ENCODE measurements at places on chromosomes 13 and 19. TPM values are rescaled to one million over a fixed set of nuclear protein-coding genes. Genes with fewer than 3 reads are reported as not detected.

- H3K27me3 ChIP-seq, result no peaks in the 10 kb centered on the region
- H3K4me1 ChIP-seq, result no peaks in the 10 kb centered on the region
- no peak overlapping the region for H3K27ac ChIP-seq
Measured at GRCh38 chr13:35496761-35497386, 20.4 kb upstream of the MAB21L1 start.

DNA sequence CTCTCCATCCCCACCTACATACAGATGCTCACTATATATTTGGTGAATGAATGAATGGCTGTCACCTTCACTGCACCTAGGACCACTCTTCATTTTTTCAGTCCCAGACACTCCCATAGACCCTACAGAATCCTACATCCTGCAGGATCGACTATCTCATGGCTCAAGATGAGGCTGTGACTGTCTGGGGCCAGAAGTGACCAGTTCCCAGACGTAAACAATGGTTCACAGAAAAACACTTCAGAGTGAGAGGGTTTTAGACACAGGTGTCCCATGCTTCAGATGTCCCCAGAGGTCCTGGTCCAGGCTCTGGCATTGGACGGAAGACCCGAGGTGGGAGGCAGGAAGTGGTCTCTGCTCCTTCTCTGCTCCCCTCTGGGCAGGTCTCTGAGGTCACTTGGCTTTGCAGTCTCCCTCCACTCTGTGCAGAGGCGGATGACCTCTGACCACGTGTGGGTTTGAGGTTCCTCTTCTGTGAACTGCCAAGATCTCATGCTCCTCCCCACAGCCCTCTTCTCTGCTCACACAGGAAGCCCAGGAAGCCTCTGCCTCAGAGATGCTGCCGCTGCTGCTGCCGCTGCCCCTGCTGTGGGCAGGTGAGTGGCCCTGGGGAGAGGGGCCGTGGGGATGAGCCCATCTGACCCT lies 24.9 kb downstream of the SIGLEC7 start:
- H3K4me1 ChIP-seq, result peaks cover 20% of the 10 kb centered on the region
- no peak overlapping the region for H3K27ac ChIP-seq
- no peak for DNase-seq
- H3K4me3 ChIP-seq, result no peak overlapping the region
- no peaks in the 10 kb centered on the region for H3K36me3 ChIP-seq

DNA sequence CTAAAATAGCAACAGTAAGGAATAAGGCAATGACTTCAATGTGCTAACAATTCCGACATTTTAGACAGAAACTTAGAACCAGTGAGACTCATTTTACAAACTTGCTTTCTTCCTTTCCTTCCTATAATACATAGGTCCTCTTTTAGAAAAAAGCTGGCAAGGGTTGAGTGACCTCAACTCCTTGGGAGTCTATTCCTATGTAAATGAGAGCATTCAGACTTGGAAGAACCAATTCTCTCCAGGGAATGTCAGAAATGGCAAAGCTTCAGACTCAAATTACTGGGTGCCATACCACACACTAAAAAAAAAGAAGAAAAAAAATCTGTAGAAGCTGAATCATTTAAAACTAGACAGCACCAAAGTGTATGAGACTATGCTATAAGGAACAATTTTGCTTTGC lies 1328.2 kb downstream of the OLFM4 start:
- H3K4me3 ChIP-seq, result no peak overlapping the region
- H3K27ac ChIP-seq, result no peak overlapping the region
- H3K27me3 ChIP-seq, result no peaks in the 10 kb centered on the region
- no peak for DNase-seq
- H3K36me3 ChIP-seq, result no peaks in the 10 kb centered on the region
- no peaks in the 10 kb centered on the region for H3K4me1 ChIP-seq

GRCh38 chr13:43132257-43132656 lies 108.9 kb downstream of the DNAJC15 start:
- no peak overlapping the region for H3K4me3 ChIP-seq
- no peak overlapping the region for H3K27ac ChIP-seq
- no peak for DNase-seq
- H3K4me1 ChIP-seq, result no peaks in the 10 kb centered on the region
- no peaks in the 10 kb centered on the region for H3K36me3 ChIP-seq

GRCh38 chr13:84609716-84610115 lies 727.4 kb upstream of the SLITRK1 start:
- no peak for DNase-seq
- H3K36me3 ChIP-seq, result no peaks in the 10 kb centered on the region
- no peaks in the 10 kb centered on the region for H3K4me1 ChIP-seq

KLK4 gene
- polyA plus RNA-seq, result not detected

CYP2A7 gene
- not detected for polyA plus RNA-seq

HTR2A gene
- polyA plus RNA-seq, result not detected

ZNF470 gene
- polyA plus RNA-seq, result 1.2 TPM
